Activated CD4-positive, alpha-beta T cell treated with anti-CD3 and anti-CD28 coated beads, Interleukin-2, amount 10 ng/mL, durations not matched to agents 7 days and 5 days (primary cell): ENCODE measurements at places on chromosomes 5 and 9.

DNA sequence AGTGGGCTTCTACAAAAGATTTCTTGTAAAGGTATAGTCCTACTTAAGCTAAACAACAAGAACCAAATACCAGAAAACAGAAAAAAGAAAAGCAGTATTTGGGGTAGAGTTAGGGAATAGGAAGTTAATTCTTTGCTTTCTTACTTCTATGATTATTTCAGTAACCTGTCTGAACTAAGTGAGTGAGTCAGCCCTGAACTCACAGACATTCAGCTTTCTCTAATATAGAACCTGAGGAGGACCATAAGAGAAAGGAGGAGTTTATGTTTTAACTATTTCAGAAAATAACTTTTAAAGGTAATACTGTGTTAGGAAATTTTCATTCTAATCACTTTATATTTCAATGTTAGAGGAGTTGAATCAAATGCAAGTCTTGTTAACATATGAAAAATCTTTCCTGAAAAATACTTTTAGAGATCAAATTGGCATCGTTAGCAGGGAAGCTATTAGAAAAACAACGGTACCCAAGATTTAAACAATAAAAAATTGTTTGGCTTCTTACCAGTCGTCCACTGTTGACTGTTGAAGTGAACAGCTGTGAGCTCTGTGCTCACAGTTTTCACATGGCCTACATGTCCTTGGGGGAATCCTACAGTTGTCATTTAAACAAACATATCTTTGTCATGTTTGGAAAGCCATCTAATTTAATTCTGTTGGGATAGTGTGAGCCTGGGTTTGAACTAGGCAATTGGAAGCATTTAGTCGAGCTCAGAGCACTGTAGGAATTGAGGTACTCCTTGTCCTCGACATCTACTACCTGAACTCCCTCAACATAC is 19.9 kb upstream of the ZFAND5 start:
- no peak for DNase-seq

- no peak for DNase-seq
Observed at GRCh38 chr9:133167769-133168168, 4.1 kb upstream of the GBGT1 start.

- DNase-seq: no peak
Observed at GRCh38 chr5:131825404-131826013, 28.7 kb upstream of the FNIP1 start.

DNA sequence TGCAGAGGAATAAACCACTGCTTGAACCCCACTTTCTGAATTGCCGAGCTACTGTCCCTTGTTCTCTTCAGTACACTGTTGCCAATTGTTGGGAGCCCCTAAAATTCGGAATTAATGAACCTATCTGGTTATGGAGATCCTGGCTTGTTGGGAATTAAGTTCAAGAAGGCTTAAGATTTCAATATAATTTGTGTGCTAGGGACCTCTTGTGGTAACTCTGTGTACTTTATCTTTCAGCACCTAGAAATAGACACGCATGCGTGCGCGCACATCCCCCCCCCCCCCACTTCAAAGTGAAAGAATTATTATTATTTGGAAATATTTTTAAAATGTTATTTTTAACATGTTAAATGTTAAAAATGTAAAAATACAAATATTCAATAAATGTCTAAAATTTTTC is 53.3 kb upstream of the FAM169A start:
- DNase-seq: no peak

GRCh38 chr5:71533615-71534014 is 53.5 kb upstream of the MCCC2 start:
- peak; percentile 17 for DNase-seq

DNA sequence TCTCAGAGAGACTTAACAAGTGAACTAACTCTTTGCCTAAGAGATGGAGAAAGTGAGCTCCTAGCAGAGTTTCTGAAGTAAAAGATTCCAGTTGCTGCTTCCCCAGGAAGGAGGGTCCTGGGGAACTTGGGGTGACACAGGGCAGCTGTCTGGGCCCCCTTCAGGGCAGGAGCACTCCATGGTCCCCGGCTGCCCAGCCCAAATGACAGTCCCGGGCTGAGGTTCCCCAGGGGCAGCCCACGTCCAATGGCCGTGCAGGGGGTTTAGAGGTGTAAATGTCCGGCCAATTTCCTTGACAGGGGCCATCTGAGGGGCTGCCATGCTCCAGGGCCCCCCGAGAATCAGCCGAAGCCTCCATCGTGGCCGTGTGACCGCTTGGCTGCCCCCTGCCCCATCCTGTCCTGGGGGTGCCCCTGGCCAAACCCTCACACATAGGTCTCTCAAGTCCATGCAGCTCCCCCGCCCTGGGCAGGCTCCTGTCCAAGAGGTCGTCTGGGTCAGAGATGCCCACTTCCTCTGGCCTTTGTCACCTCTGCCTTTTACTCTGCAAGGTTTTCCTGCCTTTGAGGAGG is 5.5 kb upstream of the PPP1R26 start:
- DNase-seq: no peak

DNA sequence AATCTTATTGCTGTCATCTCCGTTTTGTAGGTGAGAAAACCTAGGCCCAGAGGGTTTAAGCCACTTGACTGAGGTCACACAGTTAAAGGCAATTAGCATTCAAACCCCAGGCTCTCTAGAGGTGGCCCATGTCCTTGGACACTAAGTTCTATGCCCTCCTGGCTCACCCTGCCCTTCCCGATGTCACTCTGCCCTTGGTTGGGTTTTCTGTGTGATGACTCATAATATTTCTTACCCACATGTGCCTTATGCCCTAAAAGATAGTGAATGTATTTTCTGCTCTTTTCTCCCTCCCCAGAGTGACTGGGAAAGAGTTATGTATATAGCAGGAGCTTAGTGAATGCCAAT is 174.5 kb upstream of the PITX1 start:
- DNase-seq: no peak

DNA sequence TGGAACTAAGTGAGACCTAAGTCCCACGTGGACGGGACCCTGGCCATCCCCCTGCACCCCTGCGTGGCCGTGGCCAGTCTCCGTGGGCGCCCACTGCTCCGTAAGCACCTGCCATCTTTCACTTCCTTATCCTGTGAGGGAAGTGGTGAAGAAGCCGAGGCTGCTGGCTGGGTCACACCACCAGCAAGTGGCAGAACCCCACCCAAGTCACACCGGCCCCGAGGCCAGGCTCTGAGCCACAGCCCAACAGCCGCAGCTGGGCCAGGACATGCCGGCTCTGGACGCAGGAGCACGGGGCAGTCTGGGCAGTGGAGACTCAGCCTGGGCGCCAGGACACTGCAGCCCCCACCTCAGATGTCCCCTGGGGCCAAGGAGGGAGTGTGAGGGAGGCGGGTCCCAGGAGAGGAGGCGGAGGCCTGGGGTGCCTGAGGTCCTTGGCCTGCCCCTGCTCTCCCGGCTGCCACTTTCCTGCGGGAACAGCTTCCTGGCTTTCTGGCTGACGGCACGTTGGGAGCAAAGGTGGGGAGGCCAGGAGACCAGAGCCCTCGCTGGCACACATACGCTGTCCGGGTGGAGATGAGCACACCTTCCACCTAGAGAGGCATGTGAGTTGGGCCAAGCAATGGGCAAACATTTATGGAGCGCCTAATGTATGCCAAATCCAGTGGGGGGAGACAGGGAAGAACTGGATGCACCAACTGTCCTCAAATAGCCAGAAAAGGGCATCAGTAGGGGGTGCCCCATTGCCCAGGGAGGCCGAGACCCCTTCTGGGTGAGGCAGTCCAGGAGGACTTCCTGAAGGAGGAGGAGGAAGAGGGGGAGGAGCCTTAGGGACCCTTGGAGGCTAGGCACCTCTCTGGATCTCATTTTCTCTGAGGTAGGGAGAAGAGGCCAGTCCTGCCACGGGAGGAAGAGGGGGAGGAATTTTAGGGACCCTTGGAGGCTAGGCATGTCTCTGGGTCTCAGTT is 43.9 kb upstream of the EGFL7 start:
- no peak for DNase-seq

DNA sequence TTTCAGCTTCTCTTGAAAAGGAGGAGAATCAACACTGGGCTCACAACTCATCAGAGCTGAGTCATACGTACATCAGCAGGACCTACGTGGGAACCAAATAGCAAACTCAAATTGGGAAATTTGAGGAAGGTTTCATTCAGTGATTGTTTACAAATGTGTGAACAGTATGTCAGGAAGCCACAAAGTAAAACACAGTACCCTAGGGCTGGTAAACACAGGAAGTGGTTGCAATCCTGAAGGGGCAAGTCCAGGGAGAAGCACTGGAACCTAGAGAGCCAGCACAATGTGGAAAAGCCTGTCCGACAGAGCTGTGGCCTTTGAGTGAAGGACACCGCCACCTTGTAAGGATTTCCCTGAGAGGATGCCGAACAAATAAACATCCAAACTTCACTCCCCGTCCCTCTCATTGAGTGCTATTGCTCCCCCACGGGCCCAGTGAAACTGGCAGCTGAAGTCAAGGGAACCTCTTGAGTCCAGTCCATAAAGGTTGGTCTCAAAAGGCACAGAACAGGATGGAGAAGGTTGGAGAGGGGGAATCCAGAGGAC is 26.7 kb upstream of the RICTOR start:
- DNase-seq: no peak

DNA sequence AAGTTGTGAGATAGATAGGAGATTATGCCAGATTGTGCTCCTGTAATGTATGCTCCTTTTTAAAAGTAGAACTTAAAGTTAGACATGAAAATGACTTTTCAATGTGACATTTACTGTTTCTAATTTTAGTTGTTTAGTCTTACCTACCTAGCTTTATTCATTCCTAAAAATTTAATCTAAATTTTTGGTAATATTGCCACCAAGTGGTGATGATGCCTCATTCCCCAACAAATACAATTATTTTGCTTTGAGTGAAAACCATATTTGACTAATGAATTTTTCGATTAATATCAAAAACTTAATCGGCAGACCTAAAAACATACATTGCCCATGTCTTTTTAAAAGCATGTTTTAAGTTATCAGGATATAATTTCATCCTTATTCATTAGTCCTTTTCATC is 25.6 kb downstream of the PPWD1 start:
- DNase-seq: no peak

GRCh38 chr9:16540743-16541613 is 329.5 kb downstream of the BNC2 start:
- DNase-seq: no peak

GRCh38 chr5:38776149-38776896 is 69.5 kb upstream of the OSMR start:
- no peak for DNase-seq

DNA sequence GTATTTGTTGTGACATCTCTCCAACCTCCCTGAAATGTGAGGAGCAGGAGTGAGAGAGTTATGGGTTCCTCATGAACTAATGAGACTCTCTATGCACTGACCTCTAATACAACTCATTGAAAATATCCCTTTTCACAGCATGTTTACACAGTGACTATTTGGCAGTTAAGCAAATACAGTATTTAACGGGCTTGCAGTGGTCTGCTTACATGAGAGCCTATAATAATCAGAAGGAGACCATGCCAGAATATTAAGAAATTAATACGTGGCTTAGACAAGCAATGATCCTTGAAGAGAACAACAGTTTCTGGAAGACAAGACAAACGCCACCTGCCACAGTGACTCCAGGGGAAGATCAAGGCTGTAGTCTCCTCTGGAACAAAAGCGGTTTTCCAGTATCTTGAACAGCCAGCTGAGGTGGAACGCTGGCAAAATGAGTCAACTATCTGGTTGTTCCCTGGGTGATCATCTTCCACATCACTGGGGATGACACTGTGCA is 424.5 kb downstream of the DMAC1 start:
- DNase-seq: no peak

DNA sequence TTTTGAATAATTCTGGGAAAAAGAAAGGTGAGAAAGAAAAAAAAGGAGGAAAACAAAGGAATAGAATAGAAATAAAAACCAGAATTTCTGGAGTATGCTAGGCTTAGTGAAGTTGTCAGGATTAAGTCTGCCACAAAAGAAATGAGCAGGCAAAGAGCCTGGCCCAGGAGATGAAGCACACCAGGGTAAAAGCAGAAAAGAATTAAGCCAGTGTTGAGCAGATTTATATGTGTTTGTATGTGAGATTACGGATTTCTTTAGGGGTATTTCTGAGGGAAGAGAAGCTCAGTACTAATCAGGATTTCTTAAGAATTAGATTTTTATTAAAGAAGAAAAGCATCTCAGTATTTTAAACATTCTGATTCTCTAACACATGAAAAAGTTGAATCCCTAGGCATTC is 74.5 kb downstream of the MRPS27 start:
- no peak for DNase-seq

- DNase-seq: no peak
Observed at GRCh38 chr5:60700416-60700757, 421 bp upstream of the DEPDC1B start.
